B cell (primary cell): ENCODE measurements at places on chromosomes 12 and 14.

- DNase-seq, result no peak
Measured at GRCh38 chr12:29176941-29177340, 27.9 kb downstream of the FAR2 start.

GRCh38 chr14:58824796-58825195 lies 187.0 kb downstream of the DACT1 start:
- no peak for DNase-seq

- DNase-seq, result no peak
Measured at GRCh38 chr14:90373887-90374286, 22.9 kb upstream of the CALM1 start.

- DNase-seq, result no peak
Measured at GRCh38 chr12:65952737-65953209, 128.5 kb downstream of the HMGA2 start.

DNA sequence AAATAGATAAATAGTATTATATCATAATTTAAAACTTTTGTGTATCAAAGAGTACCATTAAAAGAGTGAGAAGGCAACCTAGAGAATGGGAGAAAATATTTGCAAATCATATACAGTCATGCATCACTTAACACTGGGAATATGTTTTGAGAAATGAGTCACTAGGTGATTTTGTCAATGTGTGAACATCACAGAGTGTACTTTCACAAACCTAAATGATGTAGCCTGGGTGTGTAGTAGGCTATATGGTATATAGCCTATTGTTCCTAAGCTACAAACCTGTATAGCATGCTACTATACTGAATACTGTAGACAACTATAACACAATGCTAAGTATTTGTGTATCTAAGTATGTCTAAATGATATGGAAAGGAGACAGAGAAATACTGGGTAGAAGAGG lies 48.0 kb upstream of the ARID2 start:
- no peak for DNase-seq

GRCh38 chr12:108310489-108310888 lies 28.6 kb downstream of the CMKLR1 start:
- DNase-seq, result no peak

GRCh38 chr14:101508948-101509729 lies 52.2 kb upstream of the DIO3 start:
- no peak for DNase-seq

DNA sequence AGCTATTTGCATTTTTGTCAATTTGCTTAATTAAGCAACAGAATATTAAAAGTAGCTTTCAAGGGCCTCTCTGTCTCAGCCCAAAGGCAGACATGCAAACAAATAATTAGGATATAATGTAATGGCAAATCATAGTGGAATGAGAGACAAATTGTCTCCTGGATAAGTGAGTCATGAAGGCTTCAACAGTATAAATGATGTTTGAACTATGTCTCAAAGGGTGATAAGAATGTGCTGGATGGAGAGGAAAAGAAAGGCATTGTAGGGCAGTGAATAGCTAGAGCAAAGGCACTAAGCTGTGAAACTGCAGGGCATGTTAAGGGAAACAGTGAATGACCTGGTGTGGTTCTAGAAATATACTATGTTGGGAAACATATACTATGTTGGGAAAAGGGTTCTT lies 53.5 kb upstream of the PPP1R12A start:
- no peak for DNase-seq

GRCh38 chr12:30905463-30906009 lies 21.0 kb upstream of the TSPAN11 start:
- DNase-seq, result no peak

GRCh38 chr14:58439476-58439875 lies 12.0 kb downstream of the KIAA0586 start:
- DNase-seq, result no peak

- peak; percentile 81 for DNase-seq
Measured at GRCh38 chr12:4030929-4031702, 157.9 kb upstream of the PARP11 start.

- DNase-seq, result peak; percentile 85
Measured at GRCh38 chr12:46383654-46384450, 11.3 kb upstream of the SLC38A2 start.

DNA sequence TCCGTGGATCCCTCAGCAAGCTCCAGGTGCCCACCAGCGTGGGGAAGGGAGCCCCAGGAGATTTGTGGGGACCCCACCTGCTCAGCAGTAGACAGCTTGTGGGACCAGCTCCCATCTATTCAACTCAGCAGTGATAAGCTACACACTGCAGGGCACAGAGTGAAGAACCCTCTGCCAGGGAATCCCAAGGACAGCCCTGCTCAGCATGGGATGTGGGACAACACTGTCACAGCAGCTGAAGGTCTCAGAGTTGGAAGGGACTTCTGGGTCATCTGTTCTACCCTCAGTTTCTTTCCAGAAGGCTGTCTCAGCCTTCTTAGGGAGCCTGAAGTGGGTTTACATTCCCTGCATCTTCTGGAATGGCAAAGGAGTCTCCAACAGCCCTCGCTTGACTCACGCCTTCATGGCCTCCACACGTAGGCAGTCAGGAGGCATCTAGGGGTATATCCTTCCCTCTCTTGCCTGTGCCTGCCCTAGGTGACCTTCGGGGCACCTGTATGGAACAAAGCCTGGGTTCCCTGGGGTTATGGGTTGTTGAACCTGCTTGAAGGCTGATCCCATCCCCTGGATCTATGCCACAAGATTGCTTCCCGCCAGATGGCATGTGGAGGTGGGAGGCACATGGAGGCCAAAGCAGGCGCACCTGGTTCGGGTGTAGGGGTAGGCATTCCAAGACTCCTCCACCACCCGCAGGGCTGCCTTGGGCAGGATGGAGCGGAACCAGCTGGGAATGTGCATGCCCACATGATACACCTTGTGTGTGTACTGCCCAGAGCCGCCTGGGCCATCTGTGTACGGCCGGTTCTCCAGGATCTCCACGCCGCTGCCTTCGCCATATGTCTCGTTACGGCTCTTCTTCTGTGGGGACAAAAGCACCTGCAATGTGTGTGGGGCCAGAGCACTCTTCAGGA lies 33.0 kb downstream of the ARL6IP4 start:
- DNase-seq, result no peak

- no peak for DNase-seq
Measured at GRCh38 chr12:52971679-52972329, 22.9 kb downstream of the KRT18 start.

GRCh38 chr14:53432378-53432802 lies 279.3 kb upstream of the DDHD1 start:
- peak; percentile 17 for DNase-seq

DNA sequence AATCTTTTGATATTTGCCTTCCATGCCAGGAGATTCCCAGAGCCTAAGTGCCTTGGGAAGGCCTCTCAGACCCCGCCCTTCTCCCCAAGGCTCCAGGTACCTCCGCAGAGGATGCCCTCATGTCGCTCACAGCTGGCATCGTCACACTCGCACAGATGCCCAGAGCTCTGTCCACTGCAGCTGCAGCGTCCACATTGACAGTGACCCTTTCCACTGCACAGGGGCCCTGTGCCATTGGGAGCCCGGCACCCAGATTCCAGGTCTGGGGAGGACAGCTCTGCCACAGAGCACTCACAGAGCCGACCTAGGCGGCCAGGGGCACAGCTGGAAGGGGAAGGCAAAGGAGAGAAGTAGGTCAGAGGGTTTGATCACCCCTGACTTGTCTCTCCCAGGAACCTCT lies 12.3 kb upstream of the CSAD start:
- no peak for DNase-seq

GRCh38 chr14:104138098-104138717 lies at the start of gene KIF26A:
Gene KIF26A (plus strand): TSS chr14:104138587. CDS start chr14:104138723, 136 bp downstream.
- DNase-seq, result no peak

GRCh38 chr12:50507930-50508329 lies 3.1 kb downstream of the DIP2B start:
- no peak for DNase-seq

GRCh38 chr12:18427520-18427919 lies 166.2 kb downstream of the PIK3C2G start:
- no peak for DNase-seq

GRCh38 chr12:47560415-47560814 lies 145.4 kb downstream of the RPAP3 start:
- no peak for DNase-seq

- DNase-seq, result no peak
Measured at GRCh38 chr12:104669089-104669721, 212.5 kb downstream of the CHST11 start.

DNA sequence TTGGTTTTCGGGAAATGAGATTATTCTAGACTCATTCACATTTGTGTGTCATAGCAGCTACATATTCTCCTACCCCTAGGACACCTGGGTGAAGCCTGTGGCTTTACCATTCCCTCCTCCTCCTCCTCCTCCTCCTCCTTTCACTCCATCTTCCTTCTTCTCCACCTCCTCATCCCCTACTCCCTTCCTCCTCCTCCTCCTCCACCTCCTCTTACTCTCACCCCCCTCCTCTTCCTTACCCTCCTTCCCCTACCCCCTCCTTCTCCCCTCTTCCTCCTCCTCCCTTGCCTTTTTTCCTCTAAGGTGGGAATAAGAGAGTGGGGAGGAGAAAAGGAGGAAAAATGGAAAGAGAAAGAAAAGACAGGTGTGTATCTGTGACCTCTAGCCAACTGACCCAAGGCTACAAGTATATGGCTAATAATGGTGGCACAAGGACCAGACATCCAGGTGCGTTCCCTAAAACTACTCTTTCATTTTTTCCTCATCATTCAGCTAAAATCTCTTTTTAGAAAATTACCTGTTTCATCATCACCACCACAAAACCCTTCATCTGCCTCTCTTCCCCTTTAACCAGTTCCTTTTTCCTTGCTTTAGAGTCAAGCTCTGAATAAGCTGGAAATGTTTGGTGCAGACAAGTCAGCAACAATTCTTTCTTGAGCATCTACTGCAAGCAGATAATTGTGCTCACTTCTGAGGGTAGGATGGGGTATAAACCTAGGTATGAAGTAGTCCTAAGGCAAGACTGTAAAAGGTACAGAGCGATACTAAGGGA lies 149.8 kb upstream of the FOXN3 start:
- DNase-seq, result no peak

- no peak for DNase-seq
Measured at GRCh38 chr14:54698966-54699530, 132.1 kb downstream of the SAMD4A start.

DNA sequence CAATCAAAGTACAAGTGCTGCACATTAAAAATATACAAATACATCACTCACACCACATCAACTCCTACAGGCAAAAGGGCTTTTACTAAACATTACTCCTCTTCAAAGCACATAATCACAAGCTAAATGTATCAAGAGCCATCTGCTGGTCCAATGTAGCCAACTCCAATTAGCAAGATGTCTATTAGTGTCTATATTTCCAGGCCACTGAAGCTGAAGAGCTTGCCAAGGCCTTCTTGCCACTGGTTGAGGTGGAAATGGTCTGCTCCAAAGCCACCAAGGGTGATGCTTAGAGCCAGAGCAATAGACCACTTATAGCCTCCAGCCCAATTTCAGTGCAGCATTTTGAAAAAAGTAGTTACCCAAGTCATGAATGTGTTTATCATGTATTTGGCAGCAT lies 54.4 kb downstream of the RASSF9 start:
- DNase-seq, result no peak

DNA sequence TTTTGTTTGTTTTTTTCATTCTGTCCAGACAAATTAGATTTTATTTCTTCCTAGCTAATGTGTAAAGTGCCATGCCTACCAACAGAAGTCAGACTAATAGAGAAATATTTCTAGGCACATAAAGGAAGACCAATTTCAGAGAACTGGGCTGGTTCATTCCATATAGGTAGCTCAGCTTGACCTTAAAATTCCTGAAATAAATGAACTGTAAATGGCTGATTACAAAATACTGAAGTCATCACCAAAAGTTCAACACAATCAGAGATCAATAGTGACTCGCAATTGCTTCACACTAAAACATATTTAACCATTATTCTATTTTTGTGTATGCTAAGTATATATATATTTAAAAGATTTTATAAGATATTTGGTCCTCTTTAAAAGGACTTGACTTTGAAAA lies 34.2 kb downstream of the PTPRB start:
- DNase-seq, result no peak

- peak; percentile 90 for DNase-seq
Measured at GRCh38 chr12:48977290-48978281, 536 bp upstream of the WNT1 start.

DNA sequence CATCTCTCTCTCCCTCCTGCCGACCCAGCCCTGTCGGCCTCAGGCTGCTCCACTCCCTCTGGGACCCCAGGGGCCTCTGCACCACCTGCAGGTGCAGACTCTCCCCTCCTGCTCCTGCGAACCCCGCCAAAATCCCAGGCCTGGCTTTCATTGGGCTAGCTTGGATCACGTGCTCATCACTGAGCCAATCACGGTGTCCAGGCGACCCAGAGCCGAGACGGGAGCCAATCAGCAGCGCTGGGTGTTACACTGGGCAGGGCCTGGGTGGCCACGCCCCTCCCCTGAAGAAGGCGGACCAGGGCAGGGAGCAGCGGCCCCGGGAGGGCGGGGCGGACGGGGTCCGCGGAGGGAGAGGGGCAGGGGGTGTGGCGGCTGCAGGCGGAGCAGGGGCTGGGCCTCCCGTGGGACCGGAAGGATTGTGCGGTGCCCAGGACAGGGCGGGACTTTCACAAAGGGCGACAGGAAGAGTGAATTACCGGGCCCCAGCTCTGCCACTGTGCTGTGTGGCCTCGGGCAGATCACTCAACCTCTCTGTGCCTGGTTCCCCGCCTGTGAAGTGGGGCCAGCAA lies 66.6 kb upstream of the FBRSL1 start:
- no peak for DNase-seq

- no peak for DNase-seq
Measured at GRCh38 chr12:69239922-69240630, 707 bp downstream of the CPSF6 start.

DNA sequence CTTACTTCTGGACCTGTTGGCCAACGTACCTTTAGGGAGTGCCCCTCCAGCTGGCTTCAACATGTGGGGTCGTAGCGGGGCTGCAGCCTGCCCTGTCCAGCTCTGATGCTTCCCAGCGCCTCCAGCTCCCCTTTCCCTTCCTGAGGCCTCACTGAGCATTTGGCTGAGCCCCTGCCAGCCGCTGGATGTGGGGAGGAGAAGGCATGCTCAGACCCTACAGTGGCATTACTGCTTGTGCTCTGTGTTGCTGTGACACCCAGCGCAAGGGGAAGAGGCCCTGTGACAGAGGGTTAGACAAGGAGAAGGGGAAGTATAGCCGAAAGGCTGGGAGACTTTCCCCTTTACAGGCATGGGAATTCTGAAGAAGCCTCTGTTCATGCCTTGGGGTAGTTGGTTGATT lies 145.9 kb downstream of the PRKCH start:
- DNase-seq, result no peak

GRCh38 chr12:113091506-113091905 lies 35.0 kb downstream of the DTX1 start:
- DNase-seq, result no peak
